Naive B cell (primary cell): ENCODE measurements at places on chromosomes 7 and 10. TPM values are rescaled to one million over a fixed set of nuclear protein-coding genes. Genes with fewer than 3 reads are reported as not detected.

Gene GARS1
- polyA plus RNA-seq, result 46.9 TPM

Gene LRGUK
- polyA plus RNA-seq, result not detected

Gene SH2B2
- 15.8 TPM for polyA plus RNA-seq

Gene SPDYE8
- 0.25 TPM for polyA plus RNA-seq

Gene AASS
- polyA plus RNA-seq, result 4.1 TPM

Gene LRRD1
- polyA plus RNA-seq, result not detected

- no peak for DNase-seq
Observed at GRCh38 chr7:100538348-100538653, 702 bp upstream of the AGFG2 start.

DNA sequence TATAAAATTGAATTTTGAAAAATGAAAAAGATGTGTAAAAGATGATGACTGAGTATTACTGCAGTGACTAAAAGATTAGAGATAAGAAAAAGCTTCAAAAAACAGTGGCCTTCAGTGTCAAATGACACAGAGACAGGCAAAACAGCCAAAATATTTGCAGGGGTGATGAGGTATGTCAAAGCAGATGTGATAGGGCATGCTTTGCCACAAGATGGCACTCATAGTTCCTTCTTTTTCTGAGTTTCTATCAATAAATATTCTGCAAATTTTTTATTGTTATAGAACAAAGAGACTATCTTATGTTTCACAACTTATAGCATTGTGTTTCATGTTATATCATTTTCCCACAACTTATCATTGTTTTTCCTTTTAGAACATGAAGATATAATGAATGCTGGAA, 344.1 kb upstream of the HPS1 start:
- DNase-seq, result no peak

GRCh38 chr7:68424658-68425297, 1173.5 kb upstream of the AUTS2 start:
- DNase-seq, result no peak

DNA sequence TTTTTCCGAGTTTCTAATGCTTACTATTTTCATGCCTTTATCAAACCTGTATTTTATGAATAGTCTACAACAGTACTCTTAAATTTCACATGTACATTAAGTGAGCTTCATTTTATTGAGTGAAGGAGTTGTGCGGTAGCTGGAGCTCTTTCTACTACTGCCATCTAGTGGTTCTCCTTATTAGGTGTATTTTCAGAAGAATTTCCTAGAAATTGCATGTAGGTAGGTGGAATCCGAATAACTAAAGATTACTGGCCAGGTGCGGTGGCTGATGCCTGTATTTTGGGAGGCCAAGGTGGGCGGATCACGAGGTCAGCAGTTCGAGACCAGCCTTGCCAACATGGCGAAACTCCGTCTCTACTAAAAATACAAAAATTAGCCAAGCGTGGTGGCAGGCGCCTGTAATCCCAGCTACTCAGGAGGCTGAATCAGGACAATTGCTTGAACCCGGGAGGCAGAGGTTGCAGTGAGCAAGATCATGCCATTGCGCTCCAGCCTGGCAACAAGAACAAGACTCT, 38.3 kb downstream of the LRRC72 start:
- DNase-seq, result peak; percentile 36

DNA sequence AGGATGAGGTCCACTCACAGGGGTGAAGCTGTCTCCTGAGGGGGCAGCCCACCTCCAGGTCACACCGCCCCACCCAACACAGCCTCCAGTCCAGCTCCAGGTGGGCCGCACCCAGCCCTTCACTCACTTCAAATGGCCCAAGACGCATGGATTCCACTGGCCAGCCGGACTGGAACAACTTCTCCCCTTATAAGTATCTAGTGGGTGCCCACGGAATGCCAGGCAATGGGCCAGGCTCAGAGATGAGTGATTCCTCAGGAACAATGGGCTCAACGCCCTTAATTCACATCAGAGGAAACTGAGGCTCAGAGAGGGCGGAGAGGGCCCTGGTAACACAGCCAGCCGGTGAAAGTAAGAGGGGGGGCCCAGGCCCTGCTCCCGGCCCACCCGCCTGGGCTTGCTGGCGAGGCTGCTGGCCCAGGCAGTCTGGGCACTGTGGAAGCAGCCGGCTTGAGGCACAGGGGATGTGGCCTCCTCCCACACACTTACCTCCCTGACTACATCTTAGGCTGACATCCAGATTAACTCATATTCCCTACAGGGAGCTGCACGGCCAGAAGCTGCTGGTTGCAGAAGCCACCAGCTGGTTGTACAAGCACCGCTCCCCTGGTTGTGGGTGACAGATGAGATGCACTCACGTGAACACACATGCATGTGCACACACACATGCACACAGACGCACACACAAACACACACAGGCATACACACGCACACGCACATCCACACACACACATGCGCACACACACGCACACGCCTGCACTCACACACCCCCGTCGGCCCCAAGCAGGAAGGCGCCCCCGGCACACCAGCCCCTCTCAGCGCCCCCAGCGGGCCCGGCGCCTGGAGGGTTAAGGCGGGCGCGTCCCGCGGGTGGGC, 1.0 kb upstream of the FAM20C start:
- DNase-seq, result no peak

- no peak for DNase-seq
Observed at GRCh38 chr7:2524808-2525657, 5.5 kb downstream of the LFNG start.

- no peak for DNase-seq
Observed at GRCh38 chr7:115356999-115357702, 435.3 kb downstream of the MDFIC start.

DNA sequence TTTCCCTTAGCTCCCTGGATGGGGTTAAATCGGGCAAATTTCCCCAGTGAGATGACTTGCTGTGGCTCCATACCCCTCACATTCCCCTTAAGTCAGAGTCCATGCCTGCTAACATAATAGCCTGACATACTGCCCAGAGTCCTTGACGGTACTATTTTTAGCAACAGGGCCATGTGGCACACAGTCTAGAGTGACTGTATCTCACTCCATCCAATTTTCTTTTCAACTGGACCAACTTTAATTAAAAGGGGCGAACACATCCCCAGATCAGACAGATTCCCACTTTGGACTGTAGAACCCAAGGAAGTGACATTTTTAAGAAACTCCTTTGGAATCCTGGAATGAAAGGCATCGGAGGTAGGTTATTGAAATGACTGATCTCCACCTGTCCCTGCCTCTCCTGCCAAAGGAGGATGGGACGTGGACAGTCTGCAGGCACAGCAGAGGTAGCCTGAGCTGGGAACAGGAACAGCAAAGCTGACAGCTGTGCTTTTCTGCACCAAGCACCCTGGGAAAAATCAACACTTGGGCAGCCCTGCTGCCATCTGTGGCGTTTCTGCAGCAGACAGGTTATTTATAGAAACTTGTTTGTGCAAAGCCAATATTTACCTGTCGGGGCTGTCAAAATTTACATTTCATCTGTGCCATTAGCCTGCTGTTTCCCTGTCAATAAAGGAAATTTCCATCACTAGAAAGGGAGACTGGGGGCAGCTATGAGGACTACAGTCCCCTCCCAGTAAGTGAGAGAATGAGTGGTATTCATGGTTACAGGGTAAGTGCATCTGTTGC, 221.5 kb upstream of the AOAH start:
- DNase-seq, result no peak

DNA sequence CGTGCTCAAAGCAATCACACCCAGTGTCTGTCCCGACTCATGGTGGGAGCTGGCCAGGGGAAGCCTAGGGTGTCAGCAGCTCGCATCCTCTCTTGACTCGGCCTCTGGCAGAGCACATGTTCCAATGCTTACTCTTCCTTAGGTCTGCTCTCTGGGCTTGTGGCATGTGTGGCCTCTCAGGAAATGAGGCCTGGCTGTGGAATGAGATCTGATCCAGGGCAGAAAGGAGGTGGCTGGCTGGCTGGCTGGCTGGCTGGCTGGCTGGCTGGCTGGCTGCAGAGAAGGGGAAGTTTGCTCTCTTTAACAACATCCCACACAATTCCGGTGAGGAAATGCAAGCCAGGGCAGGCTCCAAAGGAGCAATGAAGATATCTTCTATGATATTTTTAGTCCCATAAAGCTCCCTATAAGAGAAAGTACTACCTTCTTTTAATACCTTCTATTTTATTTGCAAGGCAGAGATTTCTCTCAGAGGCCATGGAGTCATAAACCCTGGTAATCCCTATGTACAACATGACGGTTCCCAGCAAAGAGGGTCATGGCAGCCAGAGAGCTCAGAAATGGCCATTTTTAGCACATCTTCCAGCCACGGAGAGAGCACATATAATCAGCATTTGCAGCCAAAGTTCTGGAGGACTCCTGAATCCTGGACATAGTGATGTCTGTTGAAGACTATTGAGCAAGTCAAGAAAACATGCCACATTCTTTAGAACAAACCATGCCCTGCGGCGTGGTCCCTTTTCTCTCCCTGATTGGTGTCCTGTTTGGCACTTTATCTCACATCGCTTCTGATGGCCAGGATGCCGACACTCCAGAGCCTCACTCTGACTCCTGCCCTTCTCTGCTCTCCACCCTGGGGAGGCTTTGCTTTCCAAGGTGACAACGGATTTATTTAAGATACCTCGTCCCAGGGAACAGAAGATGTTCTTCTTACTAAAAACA, 153.7 kb downstream of the FANK1 start:
- no peak for DNase-seq

GRCh38 chr7:133109816-133110215, 27.9 kb upstream of the CHCHD3 start:
- DNase-seq, result no peak

DNA sequence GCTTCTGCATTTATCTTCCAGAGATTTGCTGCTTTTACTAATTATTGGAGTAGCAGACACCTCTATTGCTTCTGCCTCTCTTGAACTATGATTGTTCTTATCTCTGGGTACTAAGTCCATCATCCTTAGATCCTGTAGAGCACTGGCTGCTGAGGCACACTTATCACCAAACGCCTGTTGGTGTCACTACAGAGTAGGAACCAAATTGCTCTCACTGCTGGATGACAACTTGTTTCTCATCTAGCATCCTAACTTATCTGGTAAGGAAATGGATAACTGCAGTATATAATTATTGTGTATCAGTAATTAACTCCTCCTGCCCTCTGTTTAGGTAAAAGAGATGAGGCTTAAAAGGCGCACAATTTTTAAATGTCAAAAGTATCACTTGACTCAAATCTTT, 1059.4 kb downstream of the NRG3 start:
- DNase-seq, result no peak

- DNase-seq, result no peak
Observed at GRCh38 chr10:29028486-29028885, 260.4 kb upstream of the LYZL1 start.

GRCh38 chr10:5567477-5567876, 42.7 kb downstream of the CALML3 start:
- no peak for DNase-seq

DNA sequence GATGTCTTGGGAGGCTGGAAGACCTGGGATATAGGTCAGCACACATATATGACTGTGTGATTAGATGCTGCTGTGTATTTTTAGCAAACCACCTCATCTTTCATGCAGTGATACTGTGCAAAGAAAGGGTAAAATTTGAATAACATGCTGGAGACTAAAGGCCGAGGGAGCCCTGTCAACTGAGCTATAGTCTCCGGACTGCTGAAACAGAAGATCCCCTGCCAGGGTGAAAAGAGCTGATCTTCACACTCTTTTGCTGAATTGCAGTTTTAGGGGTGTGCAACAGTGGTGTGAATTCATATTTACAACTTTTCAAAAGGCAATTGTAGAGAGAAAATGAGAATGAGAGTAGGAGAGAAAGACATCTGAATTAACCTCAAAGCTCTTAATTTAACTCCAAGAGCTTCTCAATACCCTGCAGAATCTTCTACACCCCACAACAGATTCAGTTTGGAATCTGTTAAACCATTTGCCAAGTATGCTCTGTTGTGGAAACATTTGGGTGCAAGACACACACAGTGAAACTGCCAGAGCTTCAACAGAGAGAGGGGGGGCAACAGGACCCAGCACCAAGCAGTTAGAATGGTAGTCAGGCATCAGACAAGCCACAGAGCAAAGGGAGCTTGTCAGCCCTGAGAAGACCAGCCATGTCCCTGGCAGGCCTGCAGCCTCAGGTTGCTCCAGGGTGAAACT, 190.1 kb upstream of the STK17A start:
- no peak for DNase-seq

GRCh38 chr7:104529567-104529966, 201.2 kb downstream of the LHFPL3 start:
- no peak for DNase-seq

- no peak for DNase-seq
Observed at GRCh38 chr7:11217848-11218565, 244.3 kb downstream of the PHF14 start.
